ENCODE measurements at places on chromosomes 16 and 17.
A peak's percentile ranks its signal among the peaks of the same experiment; 100 is the strongest.

DNA sequence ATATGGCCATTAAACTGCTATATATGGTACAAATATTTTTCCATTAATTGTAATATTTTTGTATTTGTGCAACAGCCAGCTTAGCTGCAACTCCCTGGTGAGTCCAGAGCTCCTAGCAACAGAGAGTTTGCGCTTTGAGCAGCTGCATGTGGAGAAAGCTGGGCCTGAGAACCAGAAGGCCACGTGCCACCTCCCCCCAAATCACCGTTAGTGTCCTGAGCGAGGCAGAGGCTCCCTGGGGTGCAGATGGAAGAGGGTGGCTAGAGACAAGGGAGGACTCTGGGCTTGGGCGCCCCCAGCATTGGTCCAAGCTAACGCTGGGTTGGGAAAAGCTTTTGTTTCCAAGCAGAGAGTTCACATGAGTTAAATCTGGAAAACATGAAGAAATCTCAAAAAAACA lies 41.6 kb downstream of the HSBP1 start:
- no peak for DNase-seq

DNA sequence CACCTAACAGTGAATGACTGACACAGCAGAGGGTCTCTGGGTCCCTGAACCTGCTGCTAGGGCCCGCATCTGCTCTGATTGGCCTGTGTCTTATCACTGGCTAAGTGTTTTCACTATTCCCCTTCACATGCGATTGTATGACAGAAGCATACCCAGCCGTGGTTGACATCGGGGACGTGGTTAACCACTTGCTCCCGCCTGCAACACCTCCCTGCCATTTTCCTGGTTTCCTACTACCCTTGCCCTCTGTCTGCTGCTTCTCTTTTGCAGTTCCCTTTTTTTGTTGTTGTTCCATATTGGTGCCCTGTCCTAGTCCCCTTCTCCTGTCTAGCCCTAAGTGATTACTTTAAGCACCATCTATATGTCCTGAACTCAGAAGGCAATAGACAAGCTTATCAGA lies 177.0 kb downstream of the RGS9 start:
- no peak for DNase-seq

GRCh38 chr17:59963738-59964481 lies 630 bp downstream of the RNFT1 start:
- DNase-seq: peak; percentile 54

DNA sequence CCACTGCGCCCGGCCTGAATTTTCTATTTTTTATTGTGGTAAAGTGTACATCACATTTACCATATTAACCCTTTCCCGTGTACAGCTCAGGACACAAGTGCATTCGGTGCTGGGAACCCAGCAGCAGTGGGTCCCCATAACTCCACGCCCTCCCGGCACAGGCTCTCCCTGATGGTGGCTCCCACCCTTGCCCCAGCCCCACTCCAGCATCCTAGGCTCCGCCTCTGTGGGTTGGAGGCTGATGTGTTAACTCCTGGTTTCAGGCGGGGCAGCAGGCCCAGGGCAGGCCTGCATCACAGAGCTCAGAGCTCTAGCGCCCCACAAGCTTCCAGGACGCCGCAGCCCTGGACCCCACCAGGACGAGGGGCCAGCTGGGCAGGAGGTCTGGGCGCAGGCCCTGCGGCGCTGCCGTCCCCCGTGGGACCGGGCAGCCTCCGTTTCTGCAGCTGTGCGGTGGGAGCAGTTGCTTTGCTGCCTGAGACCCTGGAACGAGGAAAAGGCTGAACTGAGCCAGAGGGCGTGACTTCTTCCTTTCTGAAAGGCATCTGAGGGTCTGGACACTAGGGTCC lies 19.6 kb downstream of the ZFPM1 start:
- no peak for DNase-seq

- DNase-seq: no peak
Measured at GRCh38 chr16:1615761-1616160, 3.6 kb downstream of the CRAMP1 start.

DNA sequence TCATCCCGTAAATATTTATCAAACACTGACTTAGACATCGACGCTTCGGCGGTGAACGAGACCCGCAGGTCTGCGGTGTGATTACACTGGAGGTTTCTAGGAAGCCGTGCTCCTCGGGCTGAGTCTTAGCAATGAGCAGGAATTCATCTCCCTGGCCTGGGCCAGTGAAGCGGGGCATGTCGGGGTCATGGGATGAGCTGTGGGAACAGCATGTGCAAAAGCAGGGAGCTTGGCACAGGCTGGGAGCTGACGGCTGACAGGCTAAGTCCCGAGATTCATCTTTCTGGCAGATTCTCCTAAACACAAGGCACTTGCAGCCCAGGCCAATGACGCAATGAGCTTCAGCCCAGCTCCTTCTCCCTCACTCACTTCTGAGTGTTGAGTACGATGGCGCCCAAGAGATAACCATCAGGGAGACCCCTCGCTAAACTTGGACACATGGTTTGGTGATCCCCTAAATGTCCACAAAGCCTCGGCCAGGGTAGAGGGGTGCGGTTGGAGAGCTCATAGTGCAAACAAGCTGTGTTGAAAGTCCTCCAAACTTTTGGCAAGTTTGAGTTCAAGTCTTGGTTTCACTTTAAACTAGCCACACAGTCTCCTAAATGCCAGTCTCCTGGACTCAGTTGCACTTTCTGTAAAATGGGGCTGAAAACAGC lies 12.8 kb downstream of the CRISPLD2 start:
- peak; percentile 86 for DNase-seq

DNA sequence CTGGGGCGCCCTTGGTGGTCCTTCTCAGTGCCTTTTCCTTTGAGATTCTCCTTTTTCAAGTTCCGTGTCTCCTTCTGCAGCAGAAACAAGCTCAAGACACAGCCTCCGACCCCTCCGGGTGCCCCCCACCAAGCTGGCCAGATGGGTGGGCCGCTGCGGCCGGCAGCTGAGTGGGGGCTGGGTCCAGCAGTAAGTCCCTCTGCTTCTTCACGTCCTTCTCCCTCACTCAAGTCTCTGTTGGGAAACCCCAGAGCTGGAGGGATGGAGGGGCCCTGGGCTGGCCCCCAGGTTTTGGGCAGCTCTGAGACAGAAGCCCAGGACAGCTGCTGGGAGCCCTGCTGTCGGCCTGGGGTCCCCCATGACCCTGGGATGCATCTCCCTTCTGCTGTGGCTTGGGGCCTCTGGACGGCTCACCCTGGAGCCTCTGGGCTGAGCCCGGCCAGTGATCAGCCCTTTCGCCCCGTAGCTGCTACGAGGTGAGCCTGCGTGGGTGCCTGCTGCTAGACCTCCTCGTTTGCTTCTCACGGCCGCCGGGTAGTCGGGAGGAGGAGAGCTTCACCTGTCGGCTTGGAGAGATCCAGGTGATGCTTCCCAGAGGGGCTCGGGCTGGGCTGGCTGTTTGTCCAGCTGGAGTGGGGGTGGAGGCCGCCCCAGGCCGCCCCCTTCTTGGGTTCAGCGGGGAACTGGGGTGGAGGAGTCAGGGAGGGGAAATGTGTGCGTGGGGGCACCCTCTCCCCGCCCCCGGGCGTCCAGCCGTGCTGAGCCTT lies 10.7 kb downstream of the ENGASE start:
- no peak for DNase-seq
